ENCODE measurements at places on chromosomes 7 and 10.

DNA sequence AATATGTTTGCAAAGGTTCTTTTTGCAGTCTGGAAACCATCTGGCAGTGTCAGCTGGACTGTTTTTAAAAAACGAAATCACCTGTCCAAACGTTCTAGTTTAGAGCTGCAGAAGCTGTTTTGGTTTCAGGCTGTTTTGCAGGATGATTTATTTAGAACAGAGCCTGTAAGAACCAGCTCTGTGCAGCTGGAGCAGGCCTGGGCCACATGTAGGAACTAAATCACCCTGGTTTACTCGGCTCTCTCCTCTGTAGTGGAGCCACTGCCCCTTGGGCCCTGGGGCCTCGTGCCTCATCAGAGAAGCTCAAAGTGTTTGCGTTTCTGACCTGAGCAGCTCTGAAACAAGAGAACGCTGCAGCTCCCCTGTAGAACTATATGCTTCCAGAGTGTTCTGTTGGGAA, 142.5 kb downstream of the ACTR3B start:
- DNase-seq, result no peak

DNA sequence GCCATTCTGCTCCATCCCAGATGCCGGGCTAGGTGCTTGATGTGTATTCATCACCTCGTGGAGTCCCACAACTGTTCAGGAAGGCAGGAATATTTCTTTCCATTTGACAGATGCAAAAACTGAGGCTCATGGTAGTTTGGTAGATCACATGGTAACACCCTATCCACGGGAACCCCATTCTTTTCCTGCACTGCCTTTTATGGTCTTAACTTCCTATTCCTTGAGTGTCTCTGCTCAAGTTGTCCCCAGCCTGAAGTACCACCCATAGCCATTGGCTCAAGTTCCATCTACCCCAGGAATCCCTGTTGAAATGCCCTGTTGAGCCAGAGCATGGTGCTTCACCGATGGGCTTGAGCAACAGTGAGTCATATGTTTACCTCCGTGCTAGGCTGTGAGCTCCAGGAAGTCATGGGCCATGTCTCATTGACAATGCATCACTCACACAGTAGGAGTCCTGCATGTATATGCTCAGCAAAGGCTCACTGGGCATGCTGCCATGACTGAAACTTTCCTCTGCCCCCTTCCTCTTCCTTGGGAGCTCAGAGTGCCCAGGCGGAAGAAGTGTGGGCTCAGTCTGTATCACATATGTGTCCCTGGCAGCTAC, 71.7 kb upstream of the ADAM12 start:
- DNase-seq, result peak; percentile 24

GRCh38 chr10:87925570-87925969, 62.1 kb downstream of the PTEN start:
- DNase-seq, result no peak

- DNase-seq, result no peak
Observed at GRCh38 chr7:156004265-156005201, 192.3 kb upstream of the SHH start.

DNA sequence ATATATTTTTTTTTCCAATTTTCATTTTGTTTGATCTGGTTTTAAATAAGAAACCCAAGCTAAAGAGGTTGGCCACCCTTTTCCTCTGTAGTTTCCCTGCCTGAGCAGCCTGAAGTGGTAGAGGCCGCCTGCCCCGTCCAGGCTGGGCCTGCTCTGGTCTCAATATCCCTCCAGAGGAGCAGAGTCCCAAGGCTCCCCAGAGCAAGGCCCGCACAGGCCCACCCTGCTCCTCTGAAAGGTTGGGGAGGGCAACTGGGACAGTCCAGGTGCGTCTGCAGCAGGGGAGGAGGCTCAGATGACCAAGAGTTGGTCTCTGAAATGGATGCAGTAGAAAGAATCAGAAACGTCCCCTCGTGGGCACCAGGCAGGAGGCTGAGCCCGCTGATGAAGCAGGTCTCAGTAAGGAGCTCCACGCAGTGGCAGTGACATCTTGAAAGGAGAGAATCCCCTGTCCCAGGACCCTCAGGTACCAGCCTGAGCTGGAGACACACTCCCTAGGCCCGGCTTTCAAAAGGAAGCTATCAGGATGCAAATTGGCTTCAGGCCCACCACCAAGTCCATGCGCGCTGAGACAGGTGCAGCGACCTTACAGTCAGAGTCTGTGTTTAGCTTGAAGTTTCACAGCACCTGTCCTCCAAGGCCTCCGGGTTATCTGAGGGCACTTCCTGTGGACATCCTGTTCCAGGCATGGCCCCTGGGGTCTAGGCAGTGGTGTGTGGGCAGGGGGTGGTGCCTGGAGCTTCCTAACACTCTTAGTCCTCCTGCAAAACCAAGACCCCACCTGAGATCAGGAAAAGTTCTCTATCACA, 37.7 kb downstream of the EN2 start:
- no peak for DNase-seq

- peak; percentile 19 for DNase-seq
Observed at GRCh38 chr7:102122026-102122425, 164.6 kb upstream of the SH2B2 start.

DNA sequence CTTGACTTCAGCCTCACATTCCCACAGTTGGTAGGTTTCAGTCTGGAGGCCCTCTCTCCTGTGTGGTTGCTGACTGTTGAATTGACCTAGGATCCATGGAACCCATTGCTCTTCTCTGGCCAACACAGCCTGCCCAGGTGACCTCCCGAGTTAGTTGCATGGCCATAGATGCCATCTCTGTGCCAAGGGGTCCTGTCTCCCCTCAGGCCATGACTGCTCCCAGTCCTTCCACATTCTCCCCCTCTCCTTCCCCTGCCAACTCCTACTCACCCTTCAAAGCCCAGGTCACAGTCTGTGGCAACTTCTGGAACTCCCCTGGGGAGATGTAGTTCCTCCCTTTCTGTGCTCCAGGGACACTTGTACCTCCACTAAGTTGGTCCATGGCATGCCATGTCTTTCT, 67.3 kb upstream of the GRB10 start:
- DNase-seq, result no peak

DNA sequence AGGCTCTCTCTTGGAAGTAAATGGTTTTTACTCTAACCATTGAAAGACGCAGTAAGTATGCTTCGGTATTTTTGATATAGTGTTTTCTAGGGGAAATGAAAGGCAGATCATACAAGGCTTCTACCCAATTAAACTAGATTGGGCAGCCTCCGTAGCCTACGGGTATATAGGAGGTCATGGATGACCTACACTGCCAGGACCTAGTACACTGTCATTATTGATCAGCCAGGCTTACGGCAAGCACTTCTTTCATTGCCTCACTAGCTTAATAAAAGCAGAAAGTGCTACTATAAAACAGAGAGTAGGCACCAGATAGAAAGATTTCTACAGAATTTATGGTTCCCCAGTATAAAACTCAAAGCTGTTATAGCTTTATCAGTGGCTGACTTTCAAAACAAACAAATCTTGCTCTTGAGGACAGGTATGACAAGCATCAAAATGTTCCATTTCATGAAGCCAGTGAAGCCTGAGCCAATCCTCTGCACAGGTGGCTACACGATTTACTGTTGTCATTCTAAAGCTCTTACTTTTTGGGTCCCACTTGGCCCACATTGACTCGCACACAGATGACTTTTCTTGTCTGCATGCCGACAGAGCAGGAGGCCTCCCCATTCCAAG, 358.1 kb downstream of the THSD7A start:
- DNase-seq, result no peak

- no peak for DNase-seq
Observed at GRCh38 chr7:42233695-42234331, 3.2 kb downstream of the GLI3 start.

- no peak for DNase-seq
Observed at GRCh38 chr10:97593421-97593820, 3.9 kb downstream of the C10orf62 start.

GRCh38 chr7:42476255-42476654, 239.2 kb upstream of the GLI3 start:
- no peak for DNase-seq

GRCh38 chr7:155189590-155189989, 108.1 kb upstream of the INSIG1 start:
- no peak for DNase-seq

GRCh38 chr7:158272091-158272490, 315.5 kb downstream of the PTPRN2 start:
- no peak for DNase-seq

DNA sequence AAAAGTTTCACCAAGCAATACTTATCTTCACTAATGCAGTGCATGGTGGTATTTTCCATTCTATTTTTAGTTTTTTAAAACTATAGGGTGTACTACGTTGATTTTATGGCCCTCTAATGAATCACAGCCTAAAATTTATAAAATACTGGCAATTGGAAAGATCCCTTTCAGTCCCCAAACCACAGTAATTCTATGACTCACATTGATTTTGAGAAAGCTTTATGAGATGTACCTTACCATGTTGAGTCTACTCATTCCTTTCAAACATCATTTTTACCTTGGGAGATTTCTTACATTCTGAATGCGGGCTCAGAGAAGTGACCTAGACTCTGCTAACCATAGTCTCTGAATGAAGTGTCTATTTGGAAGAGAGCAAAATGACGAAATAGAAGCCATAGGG, 141.6 kb downstream of the GPR85 start:
- no peak for DNase-seq

DNA sequence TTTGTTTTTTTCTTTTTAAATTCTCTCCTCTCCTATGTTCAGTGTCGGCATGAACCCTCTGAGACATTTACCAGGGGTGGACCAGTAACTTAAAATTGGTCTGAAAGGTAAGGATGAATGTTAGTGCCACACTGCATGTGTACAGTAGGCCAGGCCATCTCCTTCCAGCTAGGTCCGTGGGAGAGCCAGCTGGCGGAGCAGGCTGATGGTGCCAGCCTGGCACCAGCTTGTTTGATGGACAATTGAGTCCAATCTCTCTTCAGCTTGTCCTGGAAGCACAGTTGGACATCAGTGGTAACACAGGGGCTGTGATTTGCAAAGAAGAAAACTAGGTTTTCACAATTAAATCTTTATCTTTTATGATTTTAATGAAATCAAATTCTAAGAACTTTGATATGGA, 136.5 kb downstream of the CNNM2 start:
- DNase-seq, result no peak

DNA sequence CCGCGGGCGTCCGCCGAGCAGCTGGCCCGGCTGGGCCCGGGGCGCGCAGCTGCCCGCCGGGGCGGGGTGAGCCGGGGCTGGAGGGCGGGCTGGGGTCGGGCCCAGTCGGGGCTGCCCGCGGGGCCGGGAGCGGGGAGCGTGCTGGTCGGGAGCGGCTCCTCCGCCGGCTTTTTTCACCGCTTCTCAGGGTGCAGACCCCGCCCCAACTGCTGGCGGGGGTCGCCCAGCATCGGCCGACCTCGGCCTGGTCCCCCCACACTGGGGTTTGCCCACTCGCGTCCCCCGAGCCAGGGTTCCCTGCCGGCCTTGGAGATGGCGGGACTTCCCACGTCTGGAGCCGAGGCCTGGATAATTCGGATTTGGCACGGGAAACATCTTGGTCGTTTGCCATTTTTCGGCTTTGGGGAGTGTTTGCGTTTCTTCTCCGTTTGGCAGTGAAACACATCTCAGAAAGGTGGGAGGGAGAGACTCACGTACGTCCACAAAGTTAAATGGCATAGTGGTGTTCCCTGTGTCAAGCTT, 432 bp downstream of the TMEM248 start:
- DNase-seq, result no peak

DNA sequence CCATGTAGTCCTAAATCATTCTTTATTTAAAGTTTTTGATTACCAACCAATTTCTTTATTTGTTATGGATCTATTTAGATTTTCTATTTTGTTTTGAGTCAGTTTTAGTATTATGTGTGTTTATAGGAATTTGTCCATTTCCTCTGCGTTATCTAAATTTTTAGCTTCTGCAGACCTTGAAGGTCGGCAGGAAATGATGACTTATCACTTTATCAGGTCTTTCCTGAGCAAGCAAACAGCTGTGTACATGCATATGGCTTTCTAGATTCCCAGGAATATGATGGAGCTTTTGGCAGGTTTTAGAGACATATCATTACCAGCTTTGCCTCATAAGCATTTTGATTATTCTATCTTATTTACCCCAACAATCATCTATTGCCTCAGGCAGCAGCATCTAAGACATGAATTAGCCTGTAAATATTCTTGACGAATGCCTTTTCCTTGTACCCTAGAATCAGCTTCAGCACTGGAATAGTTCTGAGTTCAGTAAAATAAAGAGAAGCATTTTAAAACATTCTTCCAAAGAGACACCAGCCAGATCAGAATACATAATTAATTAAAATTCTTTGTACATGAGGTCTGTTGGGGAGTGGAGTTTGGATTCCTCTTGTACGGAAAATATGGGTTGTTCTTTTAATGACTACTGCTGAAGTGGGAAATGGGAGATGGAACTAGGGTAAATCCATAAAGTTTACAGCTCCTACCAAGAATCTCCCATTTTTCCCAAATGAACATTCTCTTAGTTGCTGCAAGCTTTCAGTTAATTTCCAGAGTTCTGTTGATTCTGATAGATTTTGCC, 408.8 kb upstream of the SEMA3C start:
- DNase-seq, result peak; percentile 14

DNA sequence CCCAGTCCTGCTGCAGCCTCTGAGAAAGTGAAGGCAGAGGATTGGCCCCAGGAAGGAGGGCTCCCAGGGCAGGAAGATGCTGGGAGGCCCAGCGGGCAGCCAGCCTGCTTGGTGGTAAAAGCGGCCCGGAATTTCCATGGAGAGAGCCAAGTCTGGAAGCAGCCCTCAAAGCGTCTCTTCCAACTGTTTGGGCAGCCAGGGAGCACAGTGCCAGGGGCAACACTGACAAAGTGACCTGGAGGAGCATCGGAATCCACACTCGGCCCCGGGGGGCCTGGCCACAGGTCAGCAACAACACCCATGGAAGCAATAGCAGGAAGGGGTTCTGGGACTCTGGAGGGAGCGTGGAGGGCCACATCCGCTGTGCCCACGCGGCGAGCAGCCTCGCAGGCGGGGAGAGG, 63.2 kb upstream of the FGFR2 start:
- DNase-seq, result no peak

DNA sequence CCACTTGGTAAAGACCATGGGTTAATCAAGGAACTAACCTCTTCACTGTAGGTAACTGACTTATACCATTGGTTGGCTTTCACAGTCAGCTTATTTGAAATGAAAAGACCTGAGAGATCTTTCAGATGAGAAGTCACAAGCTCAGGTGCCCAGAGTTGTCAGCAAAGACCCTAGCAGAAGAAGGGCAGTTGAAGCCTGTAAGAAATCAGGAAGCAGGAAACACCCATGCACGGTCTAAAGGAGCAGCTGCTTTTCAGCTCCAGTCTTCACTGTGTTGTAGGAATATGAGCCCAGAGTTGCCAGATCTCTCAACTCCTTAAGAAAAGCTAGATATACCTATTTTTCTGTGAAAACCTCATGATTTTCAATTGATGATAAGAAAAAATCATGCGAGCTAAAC, 130.0 kb downstream of the ARID5B start:
- no peak for DNase-seq
